NCI-H510A (cell line): ENCODE measurements at places on chromosomes 6 and 20.

DNA sequence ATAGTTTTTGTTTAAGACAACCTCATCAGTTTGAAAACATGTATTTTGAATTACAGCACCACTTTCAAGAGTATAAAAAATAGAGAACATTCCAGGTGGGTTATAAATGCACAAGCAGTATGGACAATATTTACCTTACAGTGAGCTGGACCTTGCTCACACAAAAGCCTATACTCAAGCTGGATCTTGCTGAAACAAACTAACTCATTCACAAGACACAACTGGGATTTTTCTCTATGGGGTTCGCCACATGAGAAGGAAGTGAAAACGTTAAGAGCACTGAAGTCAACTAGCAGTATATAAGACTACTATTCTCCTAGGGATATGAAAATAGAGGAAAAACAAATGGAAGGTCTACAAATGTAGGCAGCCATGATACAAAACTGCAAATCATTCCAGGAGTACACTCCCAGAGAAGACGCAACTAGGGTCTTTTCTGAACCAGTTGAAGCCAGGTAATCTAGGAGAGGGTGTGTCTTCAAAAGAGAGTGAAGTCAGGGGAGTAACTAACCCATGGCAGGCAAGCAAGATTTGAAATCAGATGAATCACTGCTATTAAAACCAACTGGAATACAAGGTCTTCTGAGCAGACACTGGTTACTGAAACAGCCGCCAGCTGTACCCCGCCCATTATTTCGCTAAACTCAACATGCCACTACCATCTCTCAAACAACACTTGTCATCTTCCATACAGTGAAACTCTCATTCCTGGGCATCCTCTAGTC, 26.5 kb downstream of the STAU1 start:
- DNase-seq: no peak

GRCh38 chr20:36802326-36803222, 29.0 kb upstream of the DSN1 start:
- DNase-seq: no peak

GRCh38 chr20:6055981-6056569, 2.2 kb upstream of the LRRN4 start:
- DNase-seq: no peak

- no peak for DNase-seq
Observed at GRCh38 chr6:91221072-91221720, 634.3 kb upstream of the MAP3K7 start.

GRCh38 chr20:64150756-64151632, 13.3 kb upstream of the MYT1 start:
- no peak for DNase-seq

GRCh38 chr6:4957521-4958231, 46.2 kb downstream of the RPP40 start:
- DNase-seq: no peak

DNA sequence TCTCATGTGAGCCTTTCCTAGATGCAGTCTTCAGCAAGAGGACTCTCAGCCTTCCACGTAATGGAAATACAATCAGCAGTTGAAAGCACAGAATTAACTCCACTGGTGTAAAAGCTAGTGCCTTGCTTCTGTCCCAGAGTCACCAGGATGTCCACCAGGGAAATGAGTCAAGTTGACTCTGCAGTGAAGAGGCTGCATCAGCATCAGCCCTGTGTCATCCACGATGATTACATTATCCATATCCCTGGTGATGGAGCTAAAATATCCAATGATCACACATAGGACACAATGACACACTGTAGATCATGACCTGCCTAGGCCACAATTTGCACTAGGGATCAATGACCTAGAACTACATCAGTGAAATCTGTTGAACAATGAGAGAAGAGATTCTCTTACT, 262.4 kb downstream of the ERMARD start:
- DNase-seq: no peak

DNA sequence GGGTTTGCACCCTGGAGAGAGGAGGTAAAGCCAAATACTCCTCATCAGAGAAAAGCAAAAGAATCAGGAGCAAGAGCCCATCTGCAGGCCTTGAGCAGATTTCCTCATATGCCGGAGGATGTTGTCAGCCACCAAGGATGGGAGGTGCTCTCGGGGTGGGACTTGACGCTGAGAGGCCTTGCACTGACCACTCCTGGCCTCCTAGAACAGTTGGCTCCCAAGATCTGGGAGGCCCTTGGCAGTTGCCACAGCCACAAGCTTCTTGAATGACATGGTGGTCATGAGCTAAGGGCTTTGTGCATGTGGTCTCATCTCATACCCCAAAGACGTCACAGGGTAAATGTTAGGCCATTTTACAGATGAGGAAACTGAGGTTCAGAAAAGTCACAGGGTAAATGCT, 75.2 kb upstream of the PMEPA1 start:
- no peak for DNase-seq

GRCh38 chr6:64691064-64691463, 1016.0 kb downstream of the EYS start:
- DNase-seq: no peak

DNA sequence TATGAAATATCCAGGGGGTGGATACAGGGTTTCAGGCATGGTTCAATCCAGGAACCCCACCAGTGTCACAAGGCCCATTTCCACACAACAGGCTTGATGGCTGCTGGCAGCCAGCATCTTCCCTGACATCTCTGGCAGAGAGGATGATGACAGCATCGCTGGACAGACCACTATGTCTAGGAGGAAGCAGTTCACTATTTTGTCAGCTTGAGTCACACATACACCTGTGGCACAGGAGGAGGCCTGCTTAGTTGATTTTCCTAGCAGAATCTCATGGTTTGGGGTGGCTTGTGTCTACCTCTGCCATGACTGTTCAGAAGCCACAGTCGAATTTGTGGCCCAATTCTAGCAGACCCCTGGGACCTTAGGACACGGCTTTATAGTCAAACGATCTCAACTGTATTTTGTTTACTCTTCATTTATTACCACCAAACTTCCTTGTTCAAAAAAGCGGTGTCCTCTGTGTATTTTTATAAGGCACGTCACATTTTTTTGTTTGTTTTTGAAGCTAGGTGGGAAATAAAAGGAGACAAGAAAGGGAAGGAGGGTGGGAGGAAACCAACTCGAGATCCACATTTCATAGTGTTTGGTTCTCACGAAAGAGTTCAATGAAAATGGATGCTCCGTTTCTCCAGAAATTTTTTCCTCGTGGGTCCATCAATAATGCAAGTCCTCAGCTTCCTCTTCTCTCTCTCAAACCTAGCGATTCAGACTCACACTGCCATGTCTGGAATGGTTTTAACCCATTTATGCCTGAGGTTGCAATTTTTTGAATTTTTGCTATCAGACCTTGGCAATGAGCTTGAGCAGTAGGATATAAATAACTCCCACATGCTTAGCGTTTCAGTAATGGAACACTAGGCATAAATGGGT, 94.4 kb downstream of the TOX2 start:
- DNase-seq: no peak

- no peak for DNase-seq
Observed at GRCh38 chr6:67212584-67212983, 1422.5 kb upstream of the ADGRB3 start.

DNA sequence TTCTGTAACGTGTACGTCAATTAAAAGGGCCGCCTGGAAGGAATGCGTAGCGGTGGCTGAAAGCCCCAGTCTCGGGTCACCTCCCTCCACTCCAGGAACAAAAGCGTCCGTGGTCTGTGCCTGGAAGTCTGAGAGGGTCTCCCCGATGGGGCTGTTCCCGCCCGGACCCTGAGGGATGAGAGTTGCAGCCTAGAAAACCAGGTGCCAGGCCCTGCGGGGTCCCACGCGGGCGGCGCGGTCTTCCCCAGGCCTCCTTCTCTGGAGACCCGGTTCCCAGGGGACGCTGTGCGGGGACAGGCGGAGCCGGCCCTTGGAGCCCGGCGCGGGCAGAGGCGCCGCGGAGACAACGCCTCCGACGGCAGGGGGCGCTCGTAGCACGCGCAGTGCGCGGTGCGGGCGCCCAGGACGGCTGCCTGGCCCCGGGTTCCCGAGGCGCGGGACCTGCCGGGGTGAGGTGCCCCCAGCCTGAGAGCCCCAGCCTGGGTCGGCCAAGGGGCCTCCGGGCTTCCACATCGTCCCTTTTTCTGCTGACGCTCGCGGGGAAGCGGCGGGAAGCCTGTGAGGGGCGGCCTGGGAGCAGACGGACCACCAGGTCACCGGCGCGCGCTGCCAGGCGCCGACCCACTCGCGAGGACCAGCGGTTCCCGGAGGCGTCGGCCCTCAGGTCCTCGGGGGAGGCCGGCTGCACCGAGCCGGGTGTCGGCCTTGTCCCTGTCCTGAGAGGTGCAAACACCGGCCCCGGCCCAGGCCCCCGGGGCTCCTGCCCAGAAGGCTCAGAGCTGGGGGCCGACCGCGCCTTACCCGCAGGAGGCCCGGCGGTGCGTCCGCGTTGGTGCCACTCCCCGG, 5.3 kb upstream of the FOXC1 start:
- peak; percentile 21 for DNase-seq

GRCh38 chr20:1824834-1825233, 70.4 kb upstream of the SIRPA start:
- DNase-seq: no peak

DNA sequence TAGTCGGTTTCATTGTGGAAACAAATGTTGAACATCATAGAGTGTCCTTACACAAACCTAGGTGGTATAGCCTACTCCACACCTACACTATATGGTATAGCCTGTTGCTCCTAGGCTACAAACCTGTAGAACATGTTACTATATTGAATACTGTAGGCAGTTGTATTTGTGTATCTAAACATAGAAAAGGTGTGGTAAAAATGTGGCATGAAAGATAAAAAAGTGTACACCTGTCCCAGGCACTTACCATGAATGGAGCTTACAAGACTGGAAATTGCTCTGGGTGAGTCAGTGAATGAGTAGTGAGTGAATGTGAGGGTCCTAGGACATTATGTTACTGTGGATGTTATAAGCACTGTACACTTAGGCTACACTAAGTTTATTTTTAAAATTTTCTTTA, 103.0 kb downstream of the ZFAND3 start:
- DNase-seq: no peak

DNA sequence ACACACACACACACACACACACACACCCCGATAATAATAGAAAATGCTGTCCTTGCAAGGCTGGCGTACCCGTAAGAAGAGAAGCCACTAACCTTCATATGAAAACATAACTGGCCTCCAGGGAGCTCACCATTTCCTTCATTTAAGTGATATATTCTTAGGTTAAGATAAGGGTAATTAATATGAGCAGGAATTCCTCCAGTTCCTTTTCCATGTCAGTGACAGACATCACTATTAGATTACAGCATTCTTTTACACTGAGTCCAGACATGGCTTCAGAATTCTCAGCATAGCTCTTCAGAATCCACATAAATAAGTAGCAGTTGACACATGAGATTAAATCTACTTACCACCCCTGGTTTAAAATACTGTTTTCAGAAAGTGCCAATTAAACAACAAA, 121.9 kb downstream of the SIM1 start:
- no peak for DNase-seq

- DNase-seq: no peak
Observed at GRCh38 chr6:111301946-111302345, 181.1 kb downstream of the REV3L start.

DNA sequence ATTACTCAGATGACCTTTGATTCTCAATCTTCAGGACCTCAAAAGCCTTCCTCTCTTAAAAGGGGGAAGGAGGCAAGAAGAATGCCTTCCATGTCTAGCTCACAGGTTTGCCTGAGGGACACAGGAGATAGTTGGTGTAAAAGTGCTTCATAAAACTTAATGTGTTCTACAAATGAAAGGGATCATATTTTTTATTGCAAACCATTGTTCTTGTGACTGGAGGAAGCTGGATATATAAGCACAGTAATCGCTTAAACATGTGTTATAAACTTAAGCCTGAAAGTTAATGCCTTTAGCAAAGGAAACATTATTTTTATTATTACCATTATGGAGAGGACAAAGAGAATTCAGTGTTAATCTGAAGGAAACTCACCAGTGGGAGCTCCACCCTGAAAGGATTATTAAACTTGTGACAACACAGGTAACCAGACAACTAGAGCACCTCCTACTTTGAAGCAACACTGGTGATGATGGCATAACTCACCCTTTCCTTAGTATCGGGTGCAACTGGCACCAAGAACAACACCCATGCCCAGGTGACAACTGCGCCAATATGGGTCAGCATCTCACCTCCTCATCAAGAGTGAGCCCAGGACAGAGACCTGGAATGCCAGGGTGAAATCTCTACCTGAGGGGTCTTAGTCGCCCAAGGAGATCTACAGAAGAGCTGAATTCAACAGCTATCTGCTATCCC, 288.7 kb upstream of the PRDM1 start:
- no peak for DNase-seq

- DNase-seq: no peak
Observed at GRCh38 chr6:33620158-33620855, 815 bp upstream of the ITPR3 start.

GRCh38 chr6:154086510-154086909, 47.5 kb downstream of the OPRM1 start:
- DNase-seq: no peak

DNA sequence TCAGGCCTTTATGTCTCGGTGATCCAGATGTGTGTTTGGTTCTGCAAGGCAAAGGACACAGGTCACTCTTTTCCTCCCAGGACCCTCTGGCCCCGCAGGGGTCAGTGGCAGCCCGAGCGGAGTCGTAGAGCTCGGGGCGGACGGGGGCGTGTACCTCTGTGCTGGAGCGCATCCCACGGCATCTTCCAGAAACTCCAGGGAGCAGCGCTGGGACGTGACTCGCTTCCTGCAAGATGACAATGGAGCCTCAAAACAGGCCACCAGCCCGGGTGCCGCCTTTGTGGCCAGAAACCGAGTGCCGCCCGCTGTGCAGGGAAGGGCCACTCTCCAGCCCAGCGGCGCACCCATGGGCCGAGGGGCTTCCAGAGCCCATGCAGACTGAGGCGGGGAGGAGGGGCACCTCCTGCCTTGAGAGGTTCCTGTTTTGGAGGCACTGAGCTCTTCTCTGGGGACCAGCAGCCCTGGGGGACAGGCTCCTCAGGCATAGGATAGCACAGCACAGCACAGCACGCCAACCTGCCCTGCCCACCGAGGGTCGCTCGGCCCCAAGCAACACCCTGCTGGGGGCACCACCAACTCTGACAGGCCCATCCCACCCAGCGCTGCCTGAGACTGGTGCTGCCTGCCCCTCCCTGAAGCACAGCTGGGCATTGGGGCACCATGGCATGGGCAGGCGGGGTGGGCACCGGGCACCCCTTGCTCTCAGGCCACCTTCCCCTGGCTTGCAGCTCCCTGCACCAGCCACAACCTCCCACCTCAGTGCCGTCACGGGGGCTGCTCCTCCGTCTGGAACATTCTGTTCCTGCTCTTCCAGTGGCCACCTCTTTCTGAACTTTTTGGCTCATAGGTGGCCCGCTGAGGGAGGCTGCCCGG, 9.7 kb downstream of the RPS21 start:
- no peak for DNase-seq

DNA sequence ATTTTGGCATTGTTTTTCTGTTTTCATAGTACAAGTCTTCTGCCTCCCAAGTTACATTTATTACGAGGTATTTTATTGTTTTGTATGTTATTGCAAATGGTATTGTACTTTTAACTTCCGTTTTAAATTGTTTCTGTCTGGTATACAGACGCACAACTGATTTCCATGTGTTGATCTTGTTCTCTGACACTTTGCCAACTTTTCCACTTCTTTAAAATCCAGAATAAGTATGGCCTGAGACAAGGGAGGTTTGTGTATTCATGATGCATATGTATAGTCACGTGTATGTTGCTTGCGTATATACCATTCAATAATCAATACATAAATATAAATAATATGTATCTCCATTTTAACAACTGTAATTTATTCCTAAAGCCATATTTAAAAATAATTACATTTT, 41.2 kb downstream of the THBS2 start:
- DNase-seq: no peak
